Motor neuron (in vitro differentiated cells): ENCODE measurements at places on chromosomes 16 and 17.
A peak's percentile ranks its signal among the peaks of the same experiment; 100 is the strongest.

- ATAC-seq = no peak
These were observed 632 bp downstream of the CCL15 start for GRCh38 chr17:36000732-36001109.

DNA sequence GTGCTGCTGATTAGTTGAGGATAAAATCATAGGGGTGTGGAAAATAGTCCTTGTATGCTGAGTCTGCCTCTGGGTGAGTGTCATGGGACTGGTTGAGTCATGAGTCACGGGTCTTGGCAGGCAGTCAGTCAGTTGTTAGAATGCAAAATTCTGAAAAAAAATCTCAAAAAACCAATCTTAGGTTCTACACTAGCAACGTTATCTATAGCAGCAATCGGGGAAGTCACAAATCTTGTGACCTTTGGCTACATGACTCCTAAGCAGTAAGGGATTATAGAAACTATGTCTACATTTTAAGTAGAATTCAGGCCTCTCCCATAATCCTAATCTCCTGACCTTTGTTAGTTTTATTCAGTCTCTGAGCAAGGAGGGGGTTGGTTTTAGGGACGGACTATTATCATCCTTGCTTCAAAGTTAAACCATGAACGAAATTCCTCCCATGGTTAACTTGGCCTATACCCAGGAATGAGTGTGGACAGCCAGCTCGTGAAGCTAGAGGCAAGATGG lies 18.0 kb upstream of the PMFBP1 start:
- peak; percentile 78 for ATAC-seq

DNA sequence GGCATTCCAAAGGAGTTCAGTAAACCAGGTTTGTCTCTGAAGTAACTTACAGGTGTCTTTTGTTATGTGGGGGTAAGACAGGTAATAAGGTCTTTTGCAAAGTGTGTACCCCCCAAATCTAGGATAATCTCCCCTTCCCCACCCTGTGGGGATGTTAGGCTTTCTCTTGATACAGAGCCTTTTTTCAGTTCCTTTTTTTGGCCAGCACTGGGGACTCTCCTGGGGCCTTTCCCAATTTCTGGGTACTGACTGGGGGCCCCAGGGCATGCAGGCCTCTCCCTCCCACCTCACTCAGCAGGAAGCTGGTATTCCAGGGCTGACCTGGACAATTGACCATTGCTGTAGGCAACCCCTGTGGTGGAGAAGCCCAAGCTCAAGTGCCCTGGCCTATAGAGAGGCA lies 84.3 kb upstream of the IRX6 start:
- ATAC-seq = no peak

GRCh38 chr16:583815-584591 lies 5.9 kb upstream of the RAB40C start:
- ATAC-seq = peak; percentile 66

- ATAC-seq = no peak
These were observed 230.3 kb downstream of the ENGASE start for GRCh38 chr17:79304884-79305283.

DNA sequence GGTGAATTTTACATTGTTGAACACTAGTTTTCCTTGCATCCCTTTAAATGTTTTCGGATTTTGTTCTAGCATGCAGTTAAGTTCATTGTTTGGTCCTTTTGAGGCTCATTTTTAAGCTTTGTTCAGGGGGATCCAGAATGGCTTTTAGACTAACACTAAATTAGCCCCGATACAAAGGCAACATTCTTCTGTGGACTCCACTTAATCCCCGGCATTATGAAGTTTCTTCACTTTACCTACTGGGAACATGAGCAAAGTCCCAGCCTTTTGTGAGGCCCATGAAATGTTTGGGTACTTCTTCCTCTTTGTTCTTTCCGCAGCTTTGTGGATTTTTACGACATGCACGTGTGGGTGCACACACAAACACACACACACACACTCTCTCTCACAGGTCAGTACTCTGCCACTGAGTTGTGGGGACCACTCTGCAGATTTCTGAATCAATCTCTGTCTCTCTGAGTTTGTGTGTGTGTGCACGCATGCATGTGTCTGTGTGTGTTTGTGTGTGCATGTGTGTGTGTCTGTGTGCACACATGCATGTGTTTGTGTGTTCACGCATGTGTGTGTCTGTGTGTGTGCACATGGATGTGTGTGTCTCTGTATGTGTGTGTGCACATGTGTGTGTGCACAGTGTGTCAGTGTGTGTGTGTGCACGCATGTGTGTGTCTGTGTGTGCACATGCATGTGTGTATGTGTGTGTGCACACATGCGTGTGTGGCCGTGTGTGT lies 240.4 kb upstream of the TNRC6C start:
- no peak for ATAC-seq

DNA sequence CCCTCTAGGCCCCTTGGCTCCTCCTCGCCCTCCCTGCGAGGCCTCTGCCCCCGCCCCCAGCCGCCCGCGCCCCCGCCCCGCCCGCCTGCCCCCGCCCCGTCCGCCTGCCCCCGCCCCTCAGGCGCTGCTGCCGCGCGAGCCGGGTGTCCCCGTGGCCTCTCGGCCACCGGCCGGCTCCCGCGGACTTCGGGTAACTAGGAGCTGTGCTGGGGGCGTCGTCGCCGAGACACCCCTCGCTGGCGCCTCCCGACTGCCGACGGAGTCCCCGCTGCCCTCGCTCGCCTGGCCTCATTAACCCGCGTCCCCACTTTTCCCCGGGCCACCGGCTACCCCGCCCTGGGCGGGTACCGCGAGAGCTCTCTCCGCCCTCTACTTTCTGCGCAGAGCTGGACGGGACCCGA lies at the start of gene TLCD1:
TLCD1 (minus strand) TSS at position 8 of the 401 bp plus-strand sequence. CDS start 136 bp downstream, outside the sequence.
- peak; percentile 35 for ATAC-seq

GRCh38 chr16:27259710-27260109 lies 8.9 kb downstream of the NSMCE1 start:
- ATAC-seq = no peak
